Ovary (tissue), 10 donors: ENCODE measurements at places on chromosomes 3 and 15.

DNA sequence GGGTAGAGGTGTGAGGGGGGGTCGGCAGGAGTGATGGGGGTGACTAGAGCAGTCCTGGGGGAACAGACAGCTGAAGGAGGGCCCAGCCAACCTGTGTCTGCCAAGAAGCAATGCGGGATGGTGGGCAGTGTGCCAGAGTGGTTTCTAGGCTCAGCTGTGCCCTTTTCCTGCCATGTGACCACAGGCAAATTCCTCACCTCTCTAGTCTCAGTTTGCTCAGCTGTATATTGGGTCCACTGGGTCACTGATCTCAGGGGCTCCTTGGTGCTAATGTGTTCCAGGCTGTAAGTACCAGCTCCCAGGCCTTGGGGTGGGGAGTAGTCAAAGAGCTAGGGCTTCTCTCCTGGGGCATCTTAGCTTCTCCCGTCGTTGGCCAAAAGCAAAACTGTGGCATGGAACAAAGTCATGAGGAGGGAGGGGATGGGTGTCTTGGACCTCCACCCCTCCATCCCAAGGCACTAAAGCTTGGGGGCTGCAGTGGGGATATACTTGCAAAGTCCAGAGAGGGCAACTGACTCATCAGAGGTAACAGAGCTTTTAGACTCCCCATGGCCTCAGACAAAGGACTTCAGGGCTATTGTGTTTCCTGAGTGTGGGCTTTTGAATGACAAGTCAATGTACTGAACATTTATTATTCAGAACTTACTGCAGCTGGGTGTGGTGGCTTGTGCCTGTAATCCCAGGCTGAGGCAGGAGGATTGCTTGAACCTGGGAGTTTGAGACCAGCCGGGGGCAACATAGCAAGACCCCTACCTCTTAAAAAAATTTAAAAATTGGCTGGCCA, 20.9 kb downstream of the SMAD6 start:
- H3K4me3 ChIP-seq, result no peak overlapping the region
- no peak for DNase-seq
- H3K36me3 ChIP-seq, result no peaks in the 10 kb centered on the region
- no peak overlapping the region for H3K27ac ChIP-seq

DNA sequence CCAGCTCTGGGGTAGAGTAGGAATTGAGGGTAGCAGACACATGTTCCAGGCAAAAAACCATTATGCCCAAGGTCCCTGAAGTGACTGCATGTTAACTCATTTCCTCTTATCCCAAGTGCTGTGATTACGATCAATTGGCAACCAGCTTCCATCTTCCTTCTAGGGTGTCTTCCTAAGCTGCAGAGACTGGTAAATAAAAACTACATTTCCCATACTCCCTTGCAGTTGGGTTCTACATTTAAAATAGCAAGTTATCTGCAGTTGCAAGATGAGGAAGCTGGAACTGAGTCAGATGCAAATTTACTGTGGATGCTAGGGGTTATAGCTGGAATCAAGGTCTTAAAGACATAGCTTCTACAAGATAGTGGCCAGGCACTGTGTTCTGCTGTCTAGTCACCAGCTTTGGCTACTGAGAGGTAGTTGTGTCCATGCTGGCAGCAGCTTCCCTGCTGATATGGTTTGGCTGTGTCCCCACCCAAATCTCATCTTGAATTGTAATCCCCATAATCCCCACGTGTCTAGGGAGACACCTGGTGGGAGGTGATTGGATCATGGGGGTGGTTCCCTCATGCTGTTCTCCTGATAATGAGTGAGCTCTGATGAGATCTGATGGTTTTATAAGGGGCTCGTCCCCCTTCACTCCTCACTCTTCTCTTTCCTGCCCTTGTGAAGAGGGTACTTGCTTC, 51.3 kb upstream of the FBN1 start:
- H3K27ac ChIP-seq, result no peak overlapping the region
- no peaks in the 10 kb centered on the region for H3K4me1 ChIP-seq
- no peak overlapping the region for H3K4me3 ChIP-seq
- H3K27me3 ChIP-seq, result no peaks in the 10 kb centered on the region

GRCh38 chr3:159824333-159824732, 164.3 kb upstream of the IL12A start:
- H3K27ac ChIP-seq, result no peak overlapping the region
- no peaks in the 10 kb centered on the region for H3K4me1 ChIP-seq
- no peak overlapping the region for H3K4me3 ChIP-seq

- no peaks in the 10 kb centered on the region for H3K4me1 ChIP-seq
- H3K27me3 ChIP-seq, result no peaks in the 10 kb centered on the region
Measured at GRCh38 chr3:105166893-105167292, 199.8 kb upstream of the ALCAM start.

- no peak overlapping the region for H3K4me3 ChIP-seq
- no peaks in the 10 kb centered on the region for H3K27me3 ChIP-seq
- H3K4me1 ChIP-seq, result peaks cover 9% of the 10 kb centered on the region
- DNase-seq, result no peak
Measured at GRCh38 chr3:181698263-181698954, 13.3 kb upstream of the SOX2 start.

DNA sequence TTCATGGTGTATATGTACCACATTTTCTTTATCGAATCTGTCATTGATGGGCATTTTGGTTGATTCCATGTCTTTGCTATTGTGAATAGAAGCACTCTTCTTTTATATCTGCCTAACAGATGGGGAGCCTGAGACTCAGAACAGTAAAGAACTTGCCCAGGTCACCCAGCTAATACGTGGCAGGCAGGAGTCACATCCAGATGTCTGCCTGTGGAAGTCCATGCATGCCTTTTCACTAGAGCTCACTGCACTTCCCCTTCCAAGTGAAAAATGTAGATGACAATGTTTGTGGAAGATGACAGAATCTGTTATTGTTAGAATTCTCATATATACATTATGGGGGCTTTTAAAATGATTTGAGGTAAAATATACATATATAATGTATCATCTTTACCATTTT, 165.0 kb downstream of the PDZRN3 start:
- no peaks in the 10 kb centered on the region for H3K36me3 ChIP-seq
- no peak overlapping the region for H3K4me3 ChIP-seq
- DNase-seq, result no peak
- peaks cover 4% of the 10 kb centered on the region for H3K4me1 ChIP-seq

DNA sequence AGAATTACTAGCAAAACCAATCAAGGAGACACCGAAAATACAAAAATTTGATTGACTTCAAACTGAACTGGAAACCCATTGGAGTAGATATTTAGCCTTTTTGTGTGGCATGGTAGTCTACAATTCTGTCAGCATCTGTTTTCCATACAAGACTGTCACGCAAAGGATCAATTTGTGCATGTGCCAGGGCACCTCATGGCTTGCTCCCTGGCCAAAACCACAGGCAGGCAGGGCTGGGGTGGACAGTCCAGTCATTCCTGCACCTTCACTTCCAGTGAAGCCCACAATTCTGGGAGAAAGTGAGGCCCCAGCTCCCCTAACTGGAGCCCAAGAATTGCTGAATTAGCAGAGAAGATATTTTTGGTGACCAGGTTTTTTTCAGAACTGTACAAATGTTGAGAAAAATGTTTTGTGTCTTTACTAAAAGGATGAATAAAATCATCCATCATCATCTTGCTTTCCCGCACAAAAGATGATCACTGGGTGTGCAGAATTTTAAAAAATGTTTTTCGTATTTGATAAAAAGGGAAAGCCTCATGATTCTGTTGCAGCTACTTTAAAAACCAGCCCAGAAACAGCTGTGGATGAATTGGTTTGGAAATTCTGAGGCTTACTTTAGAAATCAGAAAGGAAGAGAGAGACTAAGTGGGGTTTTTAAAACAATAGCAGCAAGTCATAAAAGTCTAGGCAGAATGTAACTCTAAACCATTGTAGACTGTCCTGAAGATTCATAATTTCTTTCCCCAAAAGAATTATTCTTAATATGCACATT, 86.4 kb downstream of the PCCB start:
- no peaks in the 10 kb centered on the region for H3K36me3 ChIP-seq
- peaks cover 8% of the 10 kb centered on the region for H3K4me1 ChIP-seq
- H3K27ac ChIP-seq, result no peak overlapping the region
- H3K4me3 ChIP-seq, result no peak overlapping the region
- H3K27me3 ChIP-seq, result no peaks in the 10 kb centered on the region
- DNase-seq, result no peak

- no peaks in the 10 kb centered on the region for H3K4me1 ChIP-seq
- no peak for DNase-seq
- no peak overlapping the region for H3K4me3 ChIP-seq
- no peaks in the 10 kb centered on the region for H3K36me3 ChIP-seq
- no peak overlapping the region for H3K27ac ChIP-seq
Measured at GRCh38 chr3:139421040-139421439, 31.6 kb upstream of the COPB2 start.

DNA sequence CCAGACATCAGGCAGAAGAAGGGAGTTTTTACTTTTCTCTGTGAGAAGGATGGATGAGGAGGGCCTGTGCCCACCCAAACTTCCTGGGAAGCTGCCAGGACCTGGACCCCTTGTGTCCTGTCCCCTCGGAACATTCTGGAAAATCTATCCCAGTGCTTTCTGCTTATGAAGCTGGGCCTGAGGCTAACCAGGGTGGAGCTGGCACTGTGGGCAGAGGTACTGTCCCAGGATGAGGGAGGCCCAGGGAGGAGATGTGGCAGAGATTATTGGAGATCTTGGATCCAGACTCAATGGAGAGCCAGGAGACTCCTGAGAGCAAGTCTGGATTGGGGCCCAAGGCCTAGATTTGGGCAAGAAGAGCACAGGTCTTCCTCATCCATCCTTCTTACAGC, 44.4 kb downstream of the SPSB4 start:
- H3K4me1 ChIP-seq, result peaks cover 2% of the 10 kb centered on the region
- DNase-seq, result no peak
- no peak overlapping the region for H3K27ac ChIP-seq
- H3K36me3 ChIP-seq, result no peaks in the 10 kb centered on the region
- no peak overlapping the region for H3K4me3 ChIP-seq

- no peaks in the 10 kb centered on the region for H3K27me3 ChIP-seq
- H3K27ac ChIP-seq, result no peak overlapping the region
- H3K36me3 ChIP-seq, result no peaks in the 10 kb centered on the region
- no peaks in the 10 kb centered on the region for H3K4me1 ChIP-seq
- no peak overlapping the region for H3K4me3 ChIP-seq
- DNase-seq, result no peak
Measured at GRCh38 chr3:29100292-29100691, 180.6 kb upstream of the RBMS3 start.

DNA sequence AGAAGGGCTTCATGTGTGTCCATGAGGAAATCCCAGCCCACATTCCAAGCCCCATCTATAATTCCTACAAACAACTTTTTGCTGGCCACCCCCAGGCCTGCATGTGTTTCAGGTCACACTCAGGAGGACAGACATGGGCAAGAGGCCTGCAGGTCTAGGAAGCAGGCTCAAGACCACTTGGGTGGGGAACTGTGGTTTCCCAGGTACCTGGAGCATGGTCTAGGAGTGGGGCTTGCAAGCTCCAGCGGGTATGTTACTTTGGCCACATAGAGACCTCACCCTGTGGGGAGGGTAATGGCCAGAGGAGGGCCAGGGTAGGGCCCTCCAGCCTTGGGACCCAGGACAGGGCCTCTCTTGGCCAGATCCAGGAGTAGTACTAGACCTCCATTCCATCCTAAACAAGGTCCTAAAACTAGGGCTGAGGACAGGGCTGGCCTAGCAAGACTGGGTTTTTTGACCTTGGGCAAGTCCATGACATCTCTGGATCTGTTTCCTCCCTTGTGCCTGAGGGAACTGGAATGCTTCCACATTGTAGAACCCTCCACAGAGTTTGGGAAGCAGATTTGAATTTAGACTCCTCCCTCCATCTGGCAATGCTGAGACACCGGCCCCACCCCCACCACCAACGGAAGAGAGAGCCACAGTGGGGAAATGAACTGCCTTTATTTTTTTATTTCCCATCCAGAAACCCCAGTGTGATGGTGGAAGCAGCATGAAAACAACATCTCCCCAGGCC, 22.3 kb downstream of the EAF1 start:
- H3K4me3 ChIP-seq, result no peak overlapping the region
- no peak for DNase-seq
- no peaks in the 10 kb centered on the region for H3K4me1 ChIP-seq
- no peak overlapping the region for H3K27ac ChIP-seq
- no peaks in the 10 kb centered on the region for H3K27me3 ChIP-seq

DNA sequence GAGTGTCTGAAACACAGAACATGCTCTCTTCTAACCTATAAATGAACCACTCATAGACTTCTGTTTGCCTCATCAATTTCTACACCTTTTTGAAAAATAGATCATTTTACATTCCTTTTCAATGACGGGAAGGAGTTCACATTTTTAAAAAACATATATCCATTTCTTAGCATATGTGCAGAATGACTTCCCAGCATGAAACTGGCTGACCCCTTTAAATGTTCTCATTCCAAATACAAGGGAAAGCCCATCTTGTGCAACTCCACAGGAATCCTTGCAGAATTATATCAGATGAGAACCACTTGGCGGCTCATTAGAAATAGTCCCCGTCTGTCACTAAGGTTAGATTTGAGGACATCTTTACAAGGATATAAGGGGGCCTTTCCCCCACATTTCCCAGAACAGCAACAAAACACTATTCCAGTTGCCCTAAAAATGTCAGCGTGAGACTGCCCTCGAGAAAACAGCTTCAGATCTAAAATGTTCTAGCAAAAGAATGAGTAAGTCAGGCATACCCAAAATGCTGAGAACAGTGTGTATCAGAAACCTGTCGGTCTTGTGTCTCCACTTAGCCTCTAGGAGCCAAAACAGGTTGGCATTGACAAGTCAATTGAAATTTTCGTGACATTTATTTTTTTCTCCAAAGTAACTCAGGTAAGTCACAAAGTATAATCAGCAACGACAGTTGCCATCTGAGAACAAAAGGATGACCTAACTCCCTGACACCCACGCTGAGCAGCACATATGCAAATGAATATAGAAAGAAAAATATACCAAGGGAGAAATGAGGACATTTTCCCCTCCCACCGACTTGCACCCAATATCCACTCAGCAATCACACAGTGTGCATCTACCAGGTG, 63.1 kb downstream of the FOXP1 start:
- no peak for DNase-seq
- H3K36me3 ChIP-seq, result no peaks in the 10 kb centered on the region
- peaks cover 7% of the 10 kb centered on the region for H3K4me1 ChIP-seq
- no peak overlapping the region for H3K4me3 ChIP-seq

DNA sequence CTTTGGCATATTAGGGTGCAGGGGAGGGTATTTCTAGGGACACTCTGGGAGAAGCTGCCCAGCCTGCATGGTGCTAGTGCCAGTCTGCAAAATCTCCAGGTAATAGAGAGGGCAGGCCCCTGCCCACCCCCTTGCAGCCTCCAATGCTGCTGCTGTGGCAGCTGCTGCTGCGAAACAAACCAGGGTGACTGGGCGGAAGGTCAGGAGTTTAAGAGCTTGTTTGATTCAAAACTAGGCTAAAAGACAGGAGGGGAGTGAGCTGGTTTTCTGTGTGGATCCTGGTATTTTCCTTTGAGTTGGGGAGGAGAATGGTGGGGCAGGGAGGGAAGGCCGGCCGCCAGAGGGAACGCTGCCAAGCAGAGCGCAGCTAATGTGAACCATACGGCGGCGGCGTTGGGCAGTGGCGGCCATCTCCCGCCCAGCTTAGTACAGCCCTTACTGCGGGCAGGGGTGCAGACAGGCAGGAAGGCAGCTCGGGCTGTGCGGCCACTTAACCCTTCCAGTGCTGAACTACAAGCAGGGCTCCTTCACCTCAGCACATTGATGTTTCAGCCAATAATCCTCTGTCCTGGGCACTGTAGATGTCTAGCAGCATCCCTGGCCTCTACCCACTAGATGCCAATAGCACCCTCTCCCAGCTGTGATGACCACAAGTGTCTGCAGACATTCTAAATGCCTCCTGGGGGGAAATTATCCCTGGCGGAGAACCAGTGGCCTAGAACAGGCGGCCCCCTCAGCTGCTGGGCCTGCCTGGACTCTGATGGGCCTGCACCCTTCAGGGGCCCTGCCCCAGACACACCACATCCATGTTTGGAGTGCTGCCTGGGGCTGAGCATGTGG, 125.7 kb downstream of the EEFSEC start:
- DNase-seq, result peak; percentile 90
- no peaks in the 10 kb centered on the region for H3K36me3 ChIP-seq
- H3K4me3 ChIP-seq, result no peak overlapping the region
- peak overlapping the region; percentile 49 for H3K27ac ChIP-seq
